ENCODE measurements at places on chromosomes 4 and X.

DNA sequence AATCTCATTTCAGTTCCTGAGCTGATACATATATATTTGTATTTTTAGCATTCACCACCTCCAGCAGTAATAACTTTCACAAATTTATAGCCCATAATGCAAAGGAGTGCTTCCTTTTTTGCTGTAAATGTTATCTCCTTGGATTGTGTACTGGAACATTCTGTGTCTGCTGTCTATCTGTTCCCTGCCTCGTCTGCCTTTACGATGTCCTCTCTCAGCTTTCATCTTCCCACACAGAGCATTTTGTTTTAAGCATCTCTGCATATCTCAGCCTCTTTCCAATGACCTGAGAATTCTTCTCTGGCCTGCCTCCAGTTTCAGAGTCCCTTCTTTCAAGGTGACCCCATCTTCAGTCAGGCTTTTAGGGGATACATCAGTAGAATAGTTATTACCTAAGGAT is 43.1 kb downstream of the GYG2 start:
- no peak for DNase-seq

- DNase-seq, result no peak
Measured at GRCh38 chr4:123867910-123868587, 471.5 kb downstream of the SPRY1 start.

DNA sequence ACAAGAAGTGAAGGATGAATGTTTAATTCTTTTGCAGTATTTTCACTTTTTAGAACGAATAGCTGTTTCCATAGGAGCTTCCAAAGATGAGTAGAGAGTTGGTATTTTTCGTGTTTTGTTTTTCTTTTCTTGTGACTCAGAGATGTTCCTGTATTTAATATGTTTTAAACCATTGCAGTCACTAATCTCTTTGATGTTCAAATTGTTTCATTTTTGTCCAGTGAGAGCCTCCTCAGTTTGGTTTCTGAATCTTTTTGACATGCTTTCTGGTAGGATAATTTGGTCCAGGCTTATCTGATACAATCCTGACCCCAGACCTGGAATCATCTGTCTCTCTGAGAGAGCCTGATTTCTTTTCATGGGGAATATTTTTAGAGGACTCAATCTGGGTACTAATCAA is 41.6 kb downstream of the BEX3 start:
- no peak for DNase-seq

- no peak for DNase-seq
Measured at GRCh38 chr4:107900067-107900466, 31.3 kb upstream of the CYP2U1 start.

- DNase-seq, result no peak
Measured at GRCh38 chrX:44061968-44062614, 88.9 kb upstream of the NDP start.

- DNase-seq, result no peak
Measured at GRCh38 chr4:14532436-14532835, 469.8 kb upstream of the CPEB2 start.

DNA sequence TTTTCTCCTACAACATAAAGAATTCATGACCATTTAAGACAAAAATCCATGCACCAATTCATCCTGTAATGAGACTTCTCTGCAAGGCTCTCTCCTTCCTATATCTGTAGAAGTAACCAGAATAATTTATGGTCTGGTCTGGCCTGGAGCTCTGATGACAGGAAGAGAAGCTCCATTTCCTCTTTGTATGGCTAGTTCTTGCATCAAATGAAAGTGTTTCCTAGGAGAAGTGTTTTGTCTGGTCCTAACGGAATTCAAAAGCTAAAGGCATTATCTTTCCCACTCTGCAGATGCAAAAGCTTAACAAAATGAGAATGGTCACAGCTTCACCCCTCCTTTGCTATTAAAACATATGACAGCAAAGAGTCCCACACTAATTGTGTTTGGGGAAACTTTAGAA is 55.1 kb downstream of the SPATA18 start:
- no peak for DNase-seq

DNA sequence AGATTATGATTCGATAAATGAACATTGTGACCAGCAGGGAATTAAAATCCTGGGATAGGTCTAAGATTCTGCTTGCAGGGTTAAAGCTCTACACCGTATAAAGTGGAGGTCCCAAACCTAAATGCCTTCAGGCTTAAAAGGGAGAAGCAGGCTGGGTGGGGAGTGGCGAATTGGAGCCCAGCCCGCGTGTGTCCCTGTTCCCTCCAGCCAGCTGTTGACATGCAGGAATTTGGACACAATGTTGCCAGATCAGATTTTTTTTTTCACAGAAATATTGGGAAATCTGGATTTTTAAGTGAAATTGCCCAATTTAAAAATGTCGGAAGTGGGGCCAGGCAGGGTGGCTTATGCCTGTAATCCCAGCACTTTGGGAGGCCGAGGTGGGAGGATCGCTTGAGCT is 60.5 kb downstream of the ELF4 start:
- DNase-seq, result no peak

DNA sequence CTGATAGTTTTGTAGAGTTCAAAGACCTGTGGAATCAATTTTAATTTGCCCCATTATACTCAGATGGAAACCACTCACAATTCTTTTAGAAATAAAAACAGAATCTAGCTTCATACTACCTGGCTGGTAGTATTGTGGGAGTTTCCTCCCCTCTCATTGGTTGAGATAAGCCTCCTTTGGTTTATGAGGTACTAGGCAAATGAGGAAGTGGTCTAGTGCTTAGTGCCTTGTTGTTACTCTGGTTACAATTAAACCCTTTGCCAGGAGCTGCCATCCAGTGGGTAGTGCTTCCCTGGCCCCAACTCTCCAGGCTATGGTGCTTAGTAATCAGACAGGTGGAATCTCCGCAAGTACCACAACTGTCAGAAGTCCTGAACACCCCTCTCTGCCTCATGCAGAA is 118.3 kb downstream of the CDKL5 start:
- peak; percentile 1 for DNase-seq

GRCh38 chr4:140626661-140627376 is 58.1 kb upstream of the UCP1 start:
- no peak for DNase-seq

- no peak for DNase-seq
Measured at GRCh38 chr4:111174331-111174730, 551.5 kb upstream of the PITX2 start.

GRCh38 chrX:20789103-20789502 is 522.4 kb upstream of the RPS6KA3 start:
- no peak for DNase-seq

- DNase-seq, result no peak
Measured at GRCh38 chr4:123298261-123298660, 98.3 kb upstream of the SPRY1 start.

DNA sequence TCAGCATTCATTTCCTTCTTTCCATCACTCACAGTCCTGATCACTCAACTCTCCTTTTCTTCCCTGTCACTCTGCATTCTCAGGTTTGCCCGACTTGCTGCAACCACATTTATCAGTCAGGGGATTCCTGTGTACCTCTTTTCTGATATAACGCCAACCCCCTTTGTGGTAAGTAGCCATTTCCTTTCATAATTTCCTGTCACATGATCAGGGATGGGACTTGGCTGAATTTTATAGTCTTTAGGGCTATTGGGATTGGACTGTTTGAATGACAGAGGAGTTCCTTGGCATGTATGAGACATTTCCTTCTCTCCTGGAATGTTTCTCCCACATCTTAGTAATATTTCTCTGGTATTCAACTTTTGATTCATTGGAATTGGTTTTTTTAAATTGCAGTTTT is 11.0 kb downstream of the PGM2 start:
- DNase-seq, result no peak

DNA sequence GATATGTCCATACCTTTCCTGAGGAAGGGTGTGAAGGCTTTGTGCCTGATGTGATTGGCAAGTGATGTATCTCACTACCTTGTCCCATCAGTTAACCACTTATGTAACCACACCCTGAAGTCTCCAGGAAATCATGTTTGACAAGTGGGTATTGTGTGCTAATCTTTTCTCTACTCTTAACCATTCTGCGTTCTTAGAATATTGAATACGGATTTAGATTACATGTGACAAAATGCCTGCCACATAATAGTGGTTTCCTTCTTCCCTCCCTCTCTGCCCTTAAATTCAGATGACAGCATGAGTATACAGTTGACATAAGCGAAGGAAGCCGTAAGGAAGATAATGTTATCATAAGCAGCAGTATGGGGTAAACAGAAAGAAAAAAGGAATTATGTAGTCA is 108.4 kb downstream of the KLHL8 start:
- no peak for DNase-seq

- DNase-seq, result no peak
Measured at GRCh38 chrX:38069273-38069672, 62.9 kb downstream of the SYTL5 start.

DNA sequence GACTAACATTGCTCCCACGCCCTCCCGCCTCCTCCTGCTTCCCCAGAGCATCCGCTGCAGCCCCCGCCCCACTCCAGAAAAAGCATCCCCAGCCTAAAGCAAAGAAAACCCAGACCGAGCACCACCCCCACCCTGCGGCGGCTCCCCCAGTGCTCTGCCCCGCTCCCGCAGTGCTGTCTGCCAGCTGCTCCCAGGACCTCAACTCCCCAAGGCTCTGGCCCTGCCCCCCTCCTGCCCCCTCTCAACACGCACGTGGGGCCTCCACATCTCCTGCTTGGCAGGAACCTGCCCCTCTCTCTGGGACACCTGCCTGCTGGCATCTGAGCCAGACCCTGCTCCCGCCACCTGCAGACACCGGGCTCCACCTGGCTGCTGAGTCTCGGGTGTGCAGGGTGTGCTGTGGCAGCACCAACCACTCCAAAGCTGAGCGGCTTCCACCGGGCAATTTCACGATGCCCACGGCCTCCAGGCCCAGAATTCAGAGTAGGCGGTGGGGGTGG is 79.4 kb downstream of the FAM53A start:
- peak; percentile 60 for DNase-seq

DNA sequence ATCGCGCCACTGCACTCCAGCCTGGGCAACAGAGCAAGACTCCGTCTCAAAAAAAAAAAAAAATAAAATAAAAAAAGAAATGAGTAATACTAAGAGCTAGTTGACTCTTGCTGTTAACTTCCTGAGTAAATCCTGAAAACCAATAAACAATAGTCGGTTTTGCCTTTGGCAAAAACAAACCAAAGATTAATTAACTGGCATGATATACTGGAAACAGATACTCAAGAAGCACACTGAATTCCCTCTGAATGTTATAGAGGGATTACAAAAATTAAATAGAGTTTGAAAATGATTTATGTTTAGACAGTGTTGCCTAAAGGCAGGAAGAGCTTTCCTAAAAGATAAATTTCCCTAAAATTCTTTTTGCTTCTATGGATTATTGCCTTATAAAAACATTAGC is 1702.3 kb downstream of the STIM2 start:
- no peak for DNase-seq

- DNase-seq, result no peak
Measured at GRCh38 chrX:153879741-153880439, 6.1 kb downstream of the L1CAM start.

- DNase-seq, result no peak
Measured at GRCh38 chrX:24243692-24244091, 70.2 kb downstream of the SUPT20HL2 start.

DNA sequence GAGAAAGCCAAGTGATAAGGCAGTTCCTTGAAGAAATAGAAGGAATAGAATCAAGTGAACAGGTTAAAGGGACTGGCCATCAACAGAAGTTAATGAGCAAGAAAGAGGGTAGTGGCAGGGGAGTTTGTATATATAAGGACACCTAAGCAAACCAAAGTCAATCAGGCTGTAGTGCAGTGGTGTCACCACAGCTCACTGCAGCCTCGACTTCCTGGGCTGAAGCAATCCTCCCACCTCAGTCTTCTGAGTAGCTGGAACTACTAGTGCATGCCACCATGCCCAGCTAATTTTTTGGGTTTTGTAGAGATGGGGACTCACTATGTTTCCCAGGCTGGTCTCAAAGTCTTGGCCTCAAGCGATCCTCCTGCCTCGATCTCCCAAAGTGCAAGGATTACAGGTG is 15.9 kb downstream of the ACOT9 start:
- no peak for DNase-seq

DNA sequence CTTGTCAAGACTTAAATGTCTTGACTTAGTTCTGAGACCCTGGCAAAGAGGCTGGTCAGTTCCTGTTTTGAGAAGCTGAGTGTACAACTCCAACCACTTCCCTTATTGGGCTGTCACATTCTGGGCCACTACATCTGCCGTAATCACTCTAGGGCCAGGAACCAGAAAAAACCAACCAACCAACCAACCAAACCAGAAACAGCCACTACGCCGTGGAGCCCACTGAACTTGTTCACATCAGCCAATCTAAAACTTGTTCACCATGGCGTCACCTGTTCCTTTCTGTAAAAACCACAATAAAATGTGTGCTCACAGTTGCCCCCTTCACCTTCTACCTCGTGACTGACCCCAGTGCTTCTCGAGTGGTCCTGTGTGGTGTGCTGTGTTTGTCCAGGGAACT is 107.3 kb downstream of the JADE1 start:
- no peak for DNase-seq

GRCh38 chr4:184471881-184472613 is 2.3 kb downstream of the IRF2 start:
- peak; percentile 67 for DNase-seq

DNA sequence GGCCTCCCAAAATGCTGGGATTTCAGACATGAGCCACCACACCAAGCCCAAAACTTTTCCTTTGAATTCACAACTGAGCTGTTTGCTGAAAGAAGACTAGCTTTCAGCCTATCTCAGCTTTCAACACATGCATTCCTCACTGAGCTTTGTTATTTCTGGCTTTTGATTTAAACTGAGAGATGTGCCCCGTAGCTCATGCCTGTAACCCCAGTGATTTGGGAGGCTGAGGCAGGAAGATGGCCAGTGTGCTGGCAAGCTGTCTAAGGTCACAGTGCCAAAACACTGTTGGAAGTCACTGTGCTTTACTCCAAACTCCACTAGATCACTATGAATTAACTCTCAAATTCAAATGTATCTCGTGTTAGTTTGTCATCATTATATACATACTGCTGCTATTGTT is 779.5 kb downstream of the TRIML1 start:
- DNase-seq, result no peak

- no peak for DNase-seq
Measured at GRCh38 chr4:184416913-184417734, 57.2 kb downstream of the IRF2 start.

DNA sequence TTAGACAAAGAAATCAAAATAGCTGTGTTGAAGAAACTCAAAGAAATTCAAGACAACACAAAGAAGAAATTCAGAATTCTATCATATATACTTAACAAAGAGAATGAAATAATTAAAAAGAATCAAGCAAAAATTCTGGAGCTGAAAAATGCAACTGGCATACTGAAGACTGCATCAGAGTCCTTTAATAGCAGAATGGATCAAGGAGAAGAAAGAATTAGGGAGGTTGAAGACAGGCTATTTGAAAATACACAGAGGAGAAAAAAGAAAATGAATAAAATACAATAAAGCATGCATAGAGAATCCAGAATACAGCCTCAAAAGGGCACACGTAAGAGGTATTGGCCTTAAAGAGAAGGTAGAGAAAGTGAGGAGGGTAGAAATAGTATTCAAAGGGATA is 179.5 kb upstream of the SPIN4 start:
- no peak for DNase-seq

- DNase-seq, result no peak
Measured at GRCh38 chr4:81818385-81818920, 346.7 kb upstream of the RASGEF1B start.

Measured in T-helper 2 cell (primary cell).